Muscle of back (tissue), 13 donors: ENCODE measurements at places on chromosomes 2 and 18. TPM values are rescaled to one million over a fixed set of nuclear protein-coding genes. Genes with fewer than 3 reads are reported as not detected.

The MC4R gene
- polyA plus RNA-seq, result not detected

The EFR3B gene
- 4.5 TPM for polyA plus RNA-seq

The CCDC150 gene
- 5.6 TPM for polyA plus RNA-seq

The TMBIM1 gene
- 77.4 TPM for polyA plus RNA-seq

The UGT1A3 gene
- polyA plus RNA-seq, result not detected

The EXOC6B gene
- polyA plus RNA-seq, result 9.1 TPM

The CIB4 gene
- polyA plus RNA-seq, result not detected

The TGFBRAP1 gene
- polyA plus RNA-seq, result 9.0 TPM

The LRRC30 gene
- polyA plus RNA-seq, result 7.6 TPM

The OXER1 gene
- polyA plus RNA-seq, result 5.4 TPM

The LBX2 gene
- polyA plus RNA-seq, result 1.6 TPM

The CCL20 gene
- not detected for polyA plus RNA-seq

The FLACC1 gene
- 1.7 TPM for polyA plus RNA-seq

The GREB1 gene
- 16.2 TPM for polyA plus RNA-seq

The SERPINB7 gene
- not detected for polyA plus RNA-seq

The NCKAP1 gene
- 92.3 TPM for polyA plus RNA-seq

The ASB18 gene
- 2.9 TPM for polyA plus RNA-seq

The CHN1 gene
- 14.1 TPM for polyA plus RNA-seq

The ALK gene
- polyA plus RNA-seq, result 0.12 TPM

The AGAP1 gene
- 24.0 TPM for polyA plus RNA-seq

The CDH19 gene
- 1.3 TPM for polyA plus RNA-seq

The ALPI gene
- not detected for polyA plus RNA-seq

The SANBR gene
- polyA plus RNA-seq, result 9.8 TPM

The VPS54 gene
- polyA plus RNA-seq, result 19.8 TPM

The LOXL3 gene
- polyA plus RNA-seq, result 6.4 TPM

The DSC3 gene
- 1.5 TPM for polyA plus RNA-seq

The ST6GAL2 gene
- 7.4 TPM for polyA plus RNA-seq

The MSTN gene
- polyA plus RNA-seq, result 28.0 TPM

The CNGA3 gene
- polyA plus RNA-seq, result 0.31 TPM

The LRP1B gene
- 1.8 TPM for polyA plus RNA-seq

The BOLL gene
- 1.6 TPM for polyA plus RNA-seq

The ADAM23 gene
- polyA plus RNA-seq, result 11.5 TPM

The PPIL3 gene
- 46.2 TPM for polyA plus RNA-seq

The SERPINB13 gene
- 4.6 TPM for polyA plus RNA-seq

The TLX2 gene
- polyA plus RNA-seq, result not detected

The GAREM2 gene
- polyA plus RNA-seq, result 3.6 TPM

The UCN gene
- 2.1 TPM for polyA plus RNA-seq

The SFTPB gene
- not detected for polyA plus RNA-seq

The PASK gene
- 4.9 TPM for polyA plus RNA-seq

The CPO gene
- 0.23 TPM for polyA plus RNA-seq

The FHOD3 gene
- polyA plus RNA-seq, result 33.7 TPM

The TTR gene
- polyA plus RNA-seq, result not detected

The DLX1 gene
- 0.22 TPM for polyA plus RNA-seq

The TMEM169 gene
- polyA plus RNA-seq, result 4.7 TPM
